SW480 (cell line): ENCODE measurements at places on chromosomes 2 and 18.
A peak's percentile ranks its signal among the peaks of the same experiment; 100 is the strongest.

GRCh38 chr2:181242262-181242661, 214.9 kb upstream of the ITGA4 start:
- no peak for DNase-seq

DNA sequence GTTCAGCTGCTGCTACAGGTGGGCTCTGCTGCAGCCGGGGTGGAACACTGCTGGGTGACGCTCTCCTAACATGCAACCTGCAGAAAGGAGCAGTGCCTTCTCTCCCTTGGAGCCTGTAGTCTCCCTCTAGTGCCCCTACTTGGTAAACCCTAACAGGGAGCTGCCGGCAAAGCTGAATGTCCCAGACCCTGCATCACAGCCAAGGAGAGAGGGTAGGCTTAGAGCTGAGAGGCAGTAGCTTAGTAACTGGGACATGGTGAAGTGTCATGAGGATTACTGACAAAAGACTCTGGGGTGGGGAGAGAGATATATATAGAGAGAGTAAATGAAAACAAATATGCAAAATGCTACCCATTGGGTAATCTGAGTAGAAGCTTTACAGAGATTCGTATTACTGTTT, 9.9 kb downstream of the NCAPH start:
- no peak for DNase-seq

DNA sequence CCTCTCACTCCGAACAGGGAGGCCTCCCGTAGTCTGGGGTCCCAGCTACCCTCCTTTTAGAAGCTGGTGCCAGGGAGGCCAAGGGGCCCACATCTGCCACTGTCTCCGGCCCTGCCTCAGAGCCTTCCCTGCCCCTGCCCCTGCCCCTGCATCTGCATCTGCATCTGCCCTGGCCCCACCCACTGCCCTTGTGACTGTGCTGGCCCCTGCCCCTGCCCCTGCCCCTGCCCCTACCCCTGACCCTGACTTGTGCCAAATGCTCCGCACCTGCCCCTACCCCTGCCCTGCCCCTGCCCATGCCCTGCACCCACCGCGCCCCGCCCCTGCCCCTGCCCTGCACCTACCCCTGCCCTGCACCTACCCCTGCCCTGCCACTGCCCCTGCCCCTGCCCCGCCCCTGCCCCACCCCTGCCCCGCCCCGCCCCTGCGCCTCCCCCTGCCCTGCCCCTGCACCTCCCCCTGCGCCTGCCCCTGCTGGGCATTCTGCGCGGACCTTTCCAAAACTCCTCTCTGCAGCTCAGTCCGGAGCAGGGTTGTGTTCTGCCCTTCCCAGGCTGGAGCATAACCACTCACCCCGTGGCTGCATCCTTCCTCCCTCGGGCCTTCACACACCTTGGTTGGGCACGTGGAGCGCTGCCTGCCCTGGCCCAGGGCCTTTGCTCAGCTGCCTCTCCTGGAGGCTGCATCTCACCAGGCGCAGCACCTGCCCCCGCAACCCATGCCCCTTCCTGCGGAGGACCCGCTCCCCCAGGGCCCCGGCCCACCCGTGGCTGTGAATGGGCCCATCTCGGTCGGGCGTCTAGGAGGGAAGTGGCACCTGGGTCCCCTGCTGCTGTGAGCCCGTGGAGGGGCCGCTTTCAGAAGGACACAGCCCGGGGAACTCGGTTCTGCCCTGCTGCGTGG, 5.4 kb downstream of the SNTG2 start:
- no peak for DNase-seq

DNA sequence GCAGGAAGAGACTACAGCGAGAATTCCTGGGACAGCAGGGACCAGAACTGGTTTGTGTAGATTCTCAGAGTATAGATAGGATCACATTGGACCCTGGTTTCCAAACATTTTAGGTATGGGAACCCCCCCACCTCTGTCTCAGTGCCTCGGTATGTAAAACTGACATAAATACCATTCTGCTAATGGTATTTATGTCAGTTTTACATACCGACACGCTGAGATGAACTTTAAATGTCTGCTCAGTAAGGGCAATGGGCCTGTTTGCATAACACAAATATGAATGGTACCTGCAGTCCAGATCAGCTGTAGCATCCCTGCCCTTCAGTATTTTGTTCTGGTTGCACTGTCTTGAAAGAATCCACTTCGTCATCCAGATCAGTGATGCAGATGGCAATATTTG, 73.2 kb downstream of the WDSUB1 start:
- DNase-seq = no peak

- DNase-seq = peak; percentile 82
Observed at GRCh38 chr2:28662044-28662443, 89.6 kb upstream of the PPP1CB start.

GRCh38 chr2:20422402-20423271, 24.2 kb upstream of the RHOB start:
- DNase-seq = no peak

DNA sequence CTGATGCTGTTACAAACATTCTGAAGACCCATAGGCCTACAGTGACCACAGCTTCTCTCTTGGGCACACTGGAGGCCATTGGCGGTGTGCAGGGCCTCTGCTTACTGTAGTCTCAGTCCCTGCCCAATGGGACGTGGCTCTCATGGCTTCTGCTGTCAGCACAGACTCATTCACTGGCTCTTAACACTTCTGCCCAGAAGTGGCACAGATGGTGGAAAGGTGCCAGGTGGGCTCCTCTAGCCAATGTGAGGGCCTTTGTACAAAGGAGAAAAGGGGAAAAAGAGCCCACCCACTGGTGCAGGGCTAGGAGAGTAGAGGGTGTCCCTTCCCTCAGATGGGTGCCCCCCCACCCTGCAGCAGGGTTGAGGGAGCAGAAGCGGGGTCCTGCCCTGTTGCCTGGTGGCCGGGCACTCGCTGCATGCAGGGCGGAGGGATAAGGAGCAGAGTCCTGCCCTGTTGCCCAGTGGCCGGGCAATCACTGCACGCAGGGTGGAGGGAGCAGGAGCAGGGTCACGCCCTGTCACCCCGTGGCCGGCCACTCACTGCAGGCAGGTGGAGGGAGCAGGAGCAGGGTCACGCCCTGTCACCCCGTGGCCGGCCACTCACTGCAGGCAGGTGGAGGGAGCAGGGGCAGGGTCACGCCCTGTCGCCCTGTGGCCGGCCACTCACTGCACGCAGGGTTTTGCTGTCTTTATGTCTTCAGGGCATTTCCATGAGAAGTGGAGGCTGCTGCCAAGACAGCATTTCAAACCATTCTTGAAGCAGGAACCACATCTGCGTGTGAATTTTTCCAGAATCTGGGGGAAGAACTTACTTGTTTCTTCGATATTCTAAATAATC, 20.0 kb downstream of the LRRFIP1 start:
- no peak for DNase-seq

DNA sequence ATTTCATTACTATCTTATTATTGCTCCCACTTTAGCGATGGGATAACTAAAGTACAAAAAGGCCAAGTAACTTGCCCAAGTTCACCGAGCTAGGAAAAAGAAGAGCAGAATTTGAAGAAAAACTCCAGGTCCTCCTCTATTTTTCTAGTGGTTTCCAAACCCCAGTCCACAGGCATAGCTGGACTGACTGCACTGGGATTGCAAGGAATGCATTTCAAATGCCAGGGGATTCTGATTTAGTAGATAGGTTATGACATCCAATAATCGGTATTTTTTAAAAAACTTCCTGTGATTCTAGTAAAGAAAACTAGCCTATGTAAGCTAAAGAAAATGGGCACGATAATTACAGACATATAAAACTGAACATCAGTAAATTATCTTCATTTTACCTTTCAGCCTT, 62.7 kb upstream of the GALNT5 start:
- no peak for DNase-seq

- no peak for DNase-seq
Observed at GRCh38 chr18:950882-951495, 46.3 kb downstream of the ADCYAP1 start.

GRCh38 chr2:53629001-53629400, 138.6 kb upstream of the CHAC2 start:
- DNase-seq = no peak

GRCh38 chr2:19474128-19474527, 115.7 kb upstream of the OSR1 start:
- peak; percentile 82 for DNase-seq

DNA sequence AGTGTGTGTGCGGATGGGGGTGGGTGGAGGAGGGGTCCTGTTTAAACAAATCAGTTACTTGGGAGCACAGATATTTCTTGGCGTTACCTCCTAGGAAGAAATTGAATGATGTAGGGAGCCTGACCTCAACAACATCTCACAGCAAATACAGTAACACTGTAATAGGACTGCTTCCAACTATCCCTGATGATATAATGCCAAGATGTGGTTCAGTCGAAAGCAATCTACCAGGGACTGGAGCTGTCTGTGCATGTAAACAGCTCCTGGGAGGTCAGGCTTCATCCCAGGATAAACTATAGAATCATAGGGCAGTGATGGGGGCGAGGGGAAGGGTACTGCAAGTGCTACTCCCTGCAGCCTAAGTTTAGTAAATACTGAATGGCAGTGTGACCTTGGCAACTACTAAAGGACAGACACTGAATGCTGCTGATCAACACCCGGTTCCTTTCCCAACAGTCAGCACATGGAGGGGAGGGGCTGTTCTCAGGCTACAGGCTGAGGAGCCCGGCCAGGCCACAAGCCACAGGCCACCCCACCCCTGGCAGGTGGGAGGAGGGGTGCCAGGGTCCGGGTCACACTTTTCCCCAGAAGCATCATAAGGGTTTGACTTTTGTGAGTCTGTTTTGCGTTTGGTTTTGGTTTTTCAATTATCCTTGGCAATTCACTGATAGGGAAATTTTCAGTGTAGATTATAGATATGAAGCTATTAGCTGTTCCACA, 85.3 kb upstream of the ZNF397 start:
- DNase-seq = no peak

- no peak for DNase-seq
Observed at GRCh38 chr18:24402209-24402785, 4.7 kb upstream of the OSBPL1A start.

DNA sequence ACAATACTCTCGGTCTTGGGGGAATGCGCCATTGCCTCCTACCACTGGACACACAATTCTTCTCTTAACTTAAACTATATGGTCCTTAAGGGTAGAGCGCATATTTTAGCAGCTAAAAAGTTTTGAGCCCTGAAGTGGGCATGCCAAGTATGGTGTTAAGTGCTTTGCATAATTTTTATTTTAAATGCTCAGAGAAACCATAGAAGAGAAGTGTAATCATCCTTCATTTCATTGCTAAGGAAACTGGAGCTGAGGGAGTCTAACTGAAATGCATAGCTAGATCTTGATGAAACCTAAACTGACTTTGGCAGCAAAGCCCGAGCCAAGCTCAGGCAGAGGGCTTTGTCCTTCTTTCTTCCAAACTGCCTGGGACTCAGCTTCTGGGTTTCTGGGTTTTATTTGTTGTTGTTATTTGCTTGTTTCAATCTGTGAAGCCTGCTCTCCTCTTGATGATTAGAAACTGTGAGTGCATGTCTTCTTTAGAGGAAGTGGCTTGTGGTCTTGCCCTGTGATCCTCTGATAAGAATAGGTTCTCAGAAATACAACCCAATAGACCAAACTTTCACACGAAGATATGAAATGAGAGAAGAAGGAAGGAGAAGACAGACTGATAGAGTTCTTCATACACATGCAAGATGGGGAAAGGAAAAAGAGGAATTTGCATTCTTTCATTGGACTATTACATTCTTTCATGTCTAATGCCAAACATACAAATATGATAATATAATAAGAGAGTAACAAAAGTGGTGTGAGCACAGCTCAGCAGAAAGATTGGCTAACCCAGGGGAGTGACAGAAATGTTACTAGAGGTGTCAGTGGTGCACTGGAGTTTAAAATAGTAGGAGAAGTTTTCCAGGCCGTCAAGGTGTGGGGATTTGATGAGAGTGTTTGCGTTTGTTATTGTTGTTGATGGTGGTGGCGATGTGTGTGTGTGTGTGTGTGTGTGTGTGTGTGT, 7.5 kb upstream of the RNF144A start:
- DNase-seq = no peak

DNA sequence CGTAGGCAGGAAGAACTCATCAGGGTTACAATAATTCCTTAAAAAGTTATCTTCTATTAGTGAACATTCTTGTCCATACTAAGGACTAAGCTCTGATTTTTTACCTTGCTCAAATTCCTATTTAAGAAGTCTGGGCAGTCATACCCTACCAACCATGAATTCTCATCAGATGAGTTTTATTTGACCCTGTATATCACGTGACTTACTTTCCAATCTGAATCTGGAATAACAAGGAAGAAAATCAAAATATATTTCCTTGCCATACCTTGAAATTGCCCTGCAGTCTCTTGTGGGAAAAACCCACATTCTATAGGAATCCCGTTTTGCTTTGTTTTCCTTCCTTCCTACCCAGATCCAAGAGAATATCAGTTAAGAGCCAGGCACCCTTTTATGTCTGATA, 352.7 kb downstream of the AKAIN1 start:
- DNase-seq = no peak
